ENCODE measurements at places on chromosomes 2 and 18.

DNA sequence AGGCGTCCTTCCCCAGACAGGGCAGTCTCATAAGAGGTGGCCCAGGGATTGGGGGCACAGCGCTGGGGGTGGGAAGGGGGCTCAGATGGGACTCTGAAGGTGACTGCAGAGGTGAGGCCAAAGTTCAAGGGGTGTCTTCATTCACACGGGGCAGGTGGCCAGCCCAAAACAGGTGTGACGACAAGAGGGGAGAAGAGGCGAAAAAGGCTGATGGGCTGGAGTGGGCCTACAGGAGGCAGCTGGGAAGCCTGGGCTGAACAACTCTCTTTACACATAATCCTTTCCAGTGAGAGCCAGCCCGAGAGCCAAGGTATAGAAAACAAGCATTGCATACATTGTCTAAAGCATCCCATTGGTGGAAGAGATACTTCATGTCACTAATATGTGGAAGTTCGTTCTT is 130.9 kb upstream of the ASB18 start:
- no peak for DNase-seq

DNA sequence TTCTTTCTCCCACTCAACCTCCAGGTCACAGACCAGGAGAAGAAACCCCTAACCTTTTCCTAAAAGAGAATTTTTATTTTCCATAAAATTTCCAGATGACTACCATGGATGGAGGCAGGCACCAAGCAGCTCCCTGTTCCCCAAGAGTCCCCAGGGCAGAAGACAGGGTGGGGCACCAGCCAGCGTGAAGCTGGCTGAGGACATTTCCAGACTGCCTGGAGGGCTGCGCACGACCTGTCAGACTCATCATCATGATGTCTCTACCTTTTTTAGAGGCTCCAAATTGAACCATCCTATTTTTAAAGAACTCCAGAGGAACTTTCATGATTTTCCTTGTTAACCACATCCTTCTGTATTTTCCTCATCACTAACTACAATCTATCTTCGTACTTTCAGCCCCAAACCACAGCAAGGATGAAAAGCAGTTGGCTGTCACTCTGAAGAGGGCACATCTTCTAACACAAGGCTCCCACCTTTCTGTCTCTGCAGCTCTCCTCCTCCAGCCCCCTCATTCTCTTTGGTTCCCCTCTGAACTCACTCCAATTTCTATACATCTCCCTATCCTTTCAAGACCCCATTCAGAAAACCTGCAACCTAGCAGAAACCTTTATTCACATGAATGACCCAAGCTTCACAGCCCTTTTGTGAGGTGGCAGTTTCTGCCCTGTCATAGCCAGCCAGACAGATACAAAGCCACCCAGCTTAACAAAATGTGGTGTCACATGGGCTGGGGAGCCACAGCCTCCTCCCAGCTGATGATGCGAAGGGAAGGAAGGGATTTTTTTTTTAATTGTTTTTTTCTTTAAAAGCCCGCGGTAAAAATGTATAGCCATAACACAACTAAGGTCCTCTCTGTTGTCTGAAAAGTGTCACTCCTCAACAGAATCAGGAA is 11.1 kb downstream of the AMMECR1L start:
- no peak for DNase-seq

GRCh38 chr2:201882353-201883090 is 76.2 kb downstream of the CDK15 start:
- DNase-seq = peak; percentile 93

DNA sequence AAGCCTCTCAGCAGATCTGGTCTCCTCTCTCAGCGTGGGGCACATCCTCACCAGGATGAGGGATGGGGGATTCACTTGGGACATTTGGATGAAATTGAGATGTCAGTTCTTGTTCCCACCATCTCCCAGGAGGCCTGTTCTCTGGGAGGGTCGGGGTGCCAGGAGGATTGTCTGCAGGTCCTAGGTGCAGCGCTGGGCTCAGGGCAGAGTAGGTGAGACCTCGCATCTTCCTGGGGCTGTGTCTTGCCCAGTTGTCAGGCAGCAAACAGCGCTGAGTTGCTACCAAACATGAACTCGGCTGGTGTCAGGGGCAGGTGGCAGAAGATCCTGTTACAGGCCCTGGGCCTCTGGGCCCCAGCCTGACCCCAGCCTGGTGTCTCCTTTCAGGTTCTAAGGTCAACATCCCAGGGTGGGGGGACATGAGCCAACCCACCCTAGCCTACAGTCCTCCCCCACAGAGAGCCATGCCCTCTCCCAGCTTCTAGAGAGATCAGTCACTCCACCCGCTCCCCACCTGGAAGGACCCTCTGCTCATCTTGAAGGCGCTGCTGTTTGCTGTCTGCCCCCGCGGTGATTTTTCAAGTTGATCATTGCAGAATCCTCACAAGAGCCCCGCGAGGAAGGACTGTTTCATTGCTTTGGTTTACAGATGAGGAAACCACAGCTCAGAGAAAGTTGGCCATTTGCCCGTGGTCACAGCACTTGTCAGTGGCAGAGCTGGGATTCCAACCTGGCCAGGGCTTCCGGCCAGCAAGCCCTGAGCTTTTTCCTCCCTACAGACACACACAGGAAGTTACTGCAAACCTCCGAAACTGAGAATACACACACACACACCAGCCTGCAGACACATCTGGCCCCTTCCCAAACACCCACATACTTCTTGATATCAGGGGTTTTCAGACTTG is 83.9 kb downstream of the STPG4 start:
- DNase-seq = peak; percentile 89

GRCh38 chr2:124476291-124476690 is 451.2 kb downstream of the CNTNAP5 start:
- DNase-seq = peak; percentile 49

GRCh38 chr18:8799001-8799400 is 93.6 kb downstream of the MTCL1 start:
- peak; percentile 59 for DNase-seq

GRCh38 chr18:22946217-22946616 is 13.1 kb downstream of the RBBP8 start:
- DNase-seq = no peak

DNA sequence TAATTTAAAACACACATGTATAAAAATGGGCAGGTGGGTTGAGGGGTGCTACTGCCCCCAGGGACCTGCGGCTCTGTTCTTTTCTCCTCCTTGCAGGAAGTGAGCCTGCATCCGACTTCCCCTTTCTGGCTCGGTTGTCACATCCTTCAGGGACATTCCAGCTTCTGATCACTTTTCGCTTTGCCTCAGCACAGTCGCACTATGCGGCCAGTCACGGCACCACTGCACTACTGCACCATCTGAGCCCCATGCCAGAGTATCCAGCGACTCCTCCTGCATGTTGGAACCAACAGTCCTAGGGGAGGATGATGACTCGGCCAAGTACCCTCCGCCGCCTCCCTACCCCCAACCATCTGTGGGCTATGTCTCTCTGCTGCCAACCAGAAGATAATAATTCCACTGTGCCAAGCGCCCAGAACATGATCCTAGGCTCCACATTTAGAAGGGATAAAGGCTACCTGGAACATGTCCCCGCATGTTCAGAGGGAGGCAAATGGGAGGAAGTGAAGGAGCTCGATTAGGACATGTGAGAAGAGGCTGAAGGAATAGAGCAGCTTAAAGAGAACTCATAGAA is 17.6 kb downstream of the CDC42EP3 start:
- DNase-seq = peak; percentile 56

DNA sequence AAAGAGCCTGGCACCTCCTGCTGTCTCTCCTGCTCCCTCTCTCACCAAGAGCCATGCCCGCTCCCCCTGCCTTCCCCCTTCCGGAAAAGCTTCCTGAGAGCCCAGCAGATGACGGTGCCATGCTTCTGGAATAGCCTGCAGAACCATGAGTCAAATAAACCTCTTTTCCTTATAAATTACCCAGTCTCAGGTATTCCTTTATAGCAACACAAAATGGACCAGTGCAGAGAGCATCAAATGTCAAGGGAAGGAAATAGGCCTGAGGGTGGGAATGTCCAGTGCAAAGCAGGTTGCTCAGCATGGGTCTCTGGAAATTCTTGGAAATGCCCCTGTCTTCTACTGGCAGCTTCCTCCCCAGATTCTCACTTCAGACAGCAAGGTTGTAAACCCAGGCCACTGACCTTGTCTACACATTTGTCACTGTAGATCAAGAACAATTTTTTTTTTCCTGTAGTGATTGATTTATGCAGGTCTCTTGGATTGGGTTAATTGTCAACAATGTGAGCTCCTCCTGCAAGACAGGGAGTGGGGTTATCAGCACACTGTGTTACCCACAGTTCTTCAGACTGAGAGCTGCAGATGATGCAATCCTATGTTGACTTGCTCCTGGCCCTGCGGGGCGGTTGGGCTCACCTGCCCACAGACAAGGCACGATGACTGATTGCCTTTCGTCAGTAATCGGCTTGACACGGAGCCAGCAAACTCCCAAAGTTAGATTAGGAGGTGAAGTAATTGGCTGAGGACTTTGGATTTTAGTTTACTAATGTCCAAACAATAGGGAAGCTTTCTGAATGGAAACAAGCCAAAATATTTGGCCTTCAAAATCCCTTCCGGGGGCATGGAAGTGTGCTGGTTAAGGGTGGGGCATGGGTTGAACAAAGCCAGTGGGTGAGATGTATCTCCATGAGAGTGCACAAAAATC is 5.4 kb upstream of the BOD1L2 start:
- DNase-seq = no peak

DNA sequence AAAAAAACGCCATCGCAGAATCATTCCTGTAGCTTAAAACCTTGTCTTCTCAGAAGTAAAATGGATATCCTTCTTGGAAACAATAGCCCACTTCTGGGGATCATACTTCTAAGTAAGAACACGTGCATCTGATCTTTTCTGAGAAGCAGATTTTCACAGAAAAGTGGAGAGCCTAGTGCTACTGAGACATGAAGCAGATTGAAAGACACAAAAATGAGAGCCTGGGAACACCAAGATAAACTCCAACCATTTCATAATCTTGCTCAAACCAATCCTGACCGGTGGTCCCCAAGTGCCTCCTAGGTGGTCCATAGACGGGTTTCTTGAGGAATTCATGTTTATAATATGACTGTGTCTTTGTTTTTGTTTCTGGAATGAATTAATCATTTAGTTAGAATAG is 191.2 kb downstream of the IRS1 start:
- no peak for DNase-seq

GRCh38 chr2:126981476-126981875 is 82.8 kb downstream of the TEX51 start:
- DNase-seq = no peak

GRCh38 chr18:58895385-58895784 is 30.7 kb downstream of the ZNF532 start:
- no peak for DNase-seq

- no peak for DNase-seq
These were observed 190.1 kb upstream of the SLC35G4 start for GRCh38 chr18:11419338-11419737.

- DNase-seq = no peak
These were observed 159.4 kb downstream of the ACTR3 start for GRCh38 chr2:114049280-114049679.

GRCh38 chr2:184113696-184114403 is 484.5 kb upstream of the ZNF804A start:
- DNase-seq = peak; percentile 9

DNA sequence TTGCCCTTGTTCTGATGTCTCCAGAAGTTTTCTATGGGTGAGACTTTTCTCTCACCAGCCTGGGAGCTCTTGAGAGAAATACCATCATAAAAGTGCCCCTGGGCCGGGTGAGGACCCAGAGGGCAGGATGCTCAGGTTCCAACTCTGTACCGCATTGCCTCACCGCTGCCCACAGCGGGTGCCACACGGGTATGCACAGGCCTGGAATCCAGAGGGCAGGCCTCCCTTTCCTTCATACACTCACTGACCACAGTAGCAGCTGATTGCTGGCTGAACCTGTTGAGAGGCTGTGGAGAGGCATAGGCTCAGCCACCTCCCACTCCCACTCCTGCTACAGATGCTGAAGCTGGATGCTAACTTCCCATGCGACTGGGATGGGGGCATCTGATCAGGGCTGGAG is 293.8 kb downstream of the CYP26B1 start:
- DNase-seq = no peak

DNA sequence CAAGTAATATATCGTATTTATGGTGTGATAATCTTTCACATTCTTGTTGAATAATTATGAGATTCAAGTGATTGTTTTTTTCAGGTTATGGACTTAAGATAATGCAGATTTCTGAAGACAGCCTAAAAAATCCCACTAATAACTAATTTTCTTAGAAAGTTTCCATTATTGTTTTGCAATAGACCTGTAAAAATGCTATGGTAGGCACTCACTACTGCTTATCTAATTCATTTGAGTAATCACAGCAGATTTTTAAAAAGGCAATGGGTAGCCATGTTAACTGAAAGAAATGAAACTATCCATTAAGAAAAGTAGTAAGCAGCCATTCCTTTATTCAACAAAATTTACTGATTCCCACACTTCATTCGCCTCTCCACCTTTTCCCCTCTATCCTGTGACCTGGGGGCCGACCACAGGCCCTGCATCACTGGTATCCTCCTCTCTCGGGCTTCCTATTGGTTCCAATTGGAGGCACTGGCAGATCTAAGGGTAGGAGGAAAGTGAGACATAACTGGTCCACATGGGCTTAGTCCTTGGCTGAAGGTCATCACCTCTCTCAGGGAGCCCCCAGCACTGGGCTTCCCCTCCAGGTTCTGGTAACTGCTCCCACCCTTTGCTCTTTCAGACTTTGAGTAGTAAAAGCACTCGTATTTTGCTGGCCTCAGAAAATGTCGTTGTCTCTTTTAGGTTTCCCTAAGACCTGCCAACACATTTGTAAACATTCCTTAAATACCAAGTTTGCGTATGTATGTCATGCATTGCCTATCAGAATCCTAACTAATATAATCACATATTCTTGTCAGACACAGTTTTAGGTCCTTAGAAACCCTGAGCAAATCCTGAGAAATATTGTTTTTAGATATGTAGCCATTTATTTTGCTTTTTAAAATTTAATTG is 18.5 kb downstream of the RBMS1 start:
- peak; percentile 64 for DNase-seq

- DNase-seq = peak; percentile 72
These were observed at the start of gene TFPI for GRCh38 chr2:187554011-187554703. TFPI (minus strand) TSS chr2:187554435; CDS start chr2:187503768, 50,667 bp downstream.

- DNase-seq = peak; percentile 63
These were observed 31.5 kb upstream of the PDIA6 start for GRCh38 chr2:10844097-10844496.

GRCh38 chr2:105404736-105405135 is 5.9 kb upstream of the FHL2 start:
- DNase-seq = no peak

GRCh38 chr18:79493801-79494211 is 98.1 kb downstream of the NFATC1 start:
- DNase-seq = no peak

- no peak for DNase-seq
These were observed 93.4 kb downstream of the SLC25A12 start for GRCh38 chr2:171800639-171801038.

DNA sequence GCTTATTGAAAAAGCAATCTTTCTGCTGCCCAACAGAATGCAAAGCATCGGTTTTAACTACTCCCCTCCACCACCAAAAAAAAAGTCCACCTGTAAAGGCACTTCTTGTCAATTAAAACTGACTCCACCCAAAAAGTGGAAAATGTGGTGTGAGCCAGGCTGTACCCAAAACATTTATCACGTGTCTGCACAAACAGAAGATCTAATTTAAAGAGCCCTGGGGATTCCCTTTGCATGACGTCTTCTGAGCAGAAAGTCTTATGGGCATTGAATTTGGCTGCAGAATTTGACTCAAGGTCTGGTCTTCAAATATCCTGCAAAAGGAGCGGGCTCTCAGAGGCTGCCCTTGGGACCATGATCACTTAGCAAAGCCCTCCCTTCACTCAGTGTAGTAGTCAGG is 358.3 kb upstream of the KLHL29 start:
- DNase-seq = no peak

GRCh38 chr2:8171608-8172007 is 510.2 kb upstream of the ID2 start:
- peak; percentile 58 for DNase-seq

Data from fibroblast of skin of back (primary cell).